ENCODE measurements at places on chromosomes 6 and 20.

DNA sequence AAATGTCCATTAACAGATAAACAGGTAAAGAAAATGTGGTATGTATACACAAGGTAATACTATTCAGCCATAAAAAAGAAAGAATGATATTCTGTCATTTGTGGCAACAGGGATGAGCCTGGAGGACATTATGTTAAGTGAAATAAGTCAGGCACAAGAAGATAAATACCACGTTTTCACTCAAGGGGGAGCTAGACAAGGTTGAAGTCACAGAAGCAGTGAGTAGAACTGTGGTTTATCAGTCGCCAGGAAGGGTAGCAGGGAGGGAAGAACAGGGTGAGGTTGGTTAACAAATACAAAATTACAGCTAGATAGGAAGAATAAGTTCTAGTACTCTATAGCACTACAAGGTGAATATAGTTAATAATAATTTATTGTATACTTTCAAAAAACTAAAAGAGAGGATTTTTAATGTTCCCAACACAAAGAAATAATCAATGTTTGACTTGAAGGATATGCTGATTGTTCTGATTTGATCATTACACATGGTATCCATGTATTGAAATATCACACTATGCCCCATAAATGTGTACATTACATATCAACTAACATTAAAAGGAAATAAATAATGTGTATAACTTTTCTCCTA is 21.1 kb downstream of the RTN4IP1 start:
- DNase-seq: peak; percentile 23

DNA sequence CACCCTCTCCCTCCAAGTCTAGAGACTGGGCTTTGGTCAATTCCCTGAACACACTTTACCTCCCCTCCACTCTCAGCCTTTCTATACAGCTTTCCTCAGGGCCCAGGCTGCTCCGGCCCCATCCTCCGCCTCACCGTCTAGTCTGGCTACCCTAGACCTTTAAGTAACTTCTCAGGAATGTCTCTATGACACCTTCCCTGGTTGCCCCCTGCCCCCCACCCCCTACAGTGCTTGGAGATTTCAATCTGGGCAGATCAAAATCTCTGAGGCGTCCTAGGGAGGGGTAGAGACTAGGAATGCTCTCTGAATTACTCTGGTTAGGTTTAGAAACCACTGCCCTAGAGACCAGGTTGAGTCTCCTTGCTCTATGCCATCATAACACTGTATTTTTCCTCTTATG is 6.1 kb downstream of the UBE2J1 start:
- no peak for DNase-seq

GRCh38 chr6:22942403-22942802 is 373.0 kb downstream of the HDGFL1 start:
- no peak for DNase-seq

- DNase-seq: peak; percentile 85
Observed at GRCh38 chr6:113856625-113857555, at the start of gene MARCKS. TSS of gene MARCKS (plus strand) at chr6:113857345. CDS start at chr6:113857746, 401 bp downstream.

GRCh38 chr6:123380257-123380656 is 256.5 kb downstream of the TRDN start:
- no peak for DNase-seq

GRCh38 chr6:105292689-105293339 is 110.1 kb downstream of the PREP start:
- DNase-seq: no peak

- no peak for DNase-seq
Observed at GRCh38 chr20:25565578-25566157, 19.7 kb downstream of the NINL start.

- DNase-seq: no peak
Observed at GRCh38 chr6:92559003-92559402, 860.4 kb downstream of the EPHA7 start.

DNA sequence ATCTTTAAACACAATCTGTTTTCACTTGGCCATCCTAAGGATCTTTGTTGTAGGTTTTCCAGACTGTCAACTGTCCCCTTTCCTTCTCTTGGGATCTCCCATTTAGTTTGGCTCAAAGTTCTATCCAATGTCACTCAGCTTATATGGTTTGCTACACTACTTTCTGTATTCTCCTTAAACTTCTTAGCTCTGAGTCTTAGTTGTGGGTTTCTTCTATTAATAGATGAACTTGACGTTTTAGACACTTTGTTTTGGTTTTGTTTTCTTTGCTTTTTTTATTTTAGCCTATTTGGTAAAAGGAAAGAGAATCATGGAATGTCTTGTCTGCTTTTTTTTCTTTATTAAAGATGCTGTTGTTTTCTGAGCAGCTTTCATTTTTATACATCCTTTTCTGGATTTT is 11.4 kb downstream of the RMND1 start:
- DNase-seq: no peak

DNA sequence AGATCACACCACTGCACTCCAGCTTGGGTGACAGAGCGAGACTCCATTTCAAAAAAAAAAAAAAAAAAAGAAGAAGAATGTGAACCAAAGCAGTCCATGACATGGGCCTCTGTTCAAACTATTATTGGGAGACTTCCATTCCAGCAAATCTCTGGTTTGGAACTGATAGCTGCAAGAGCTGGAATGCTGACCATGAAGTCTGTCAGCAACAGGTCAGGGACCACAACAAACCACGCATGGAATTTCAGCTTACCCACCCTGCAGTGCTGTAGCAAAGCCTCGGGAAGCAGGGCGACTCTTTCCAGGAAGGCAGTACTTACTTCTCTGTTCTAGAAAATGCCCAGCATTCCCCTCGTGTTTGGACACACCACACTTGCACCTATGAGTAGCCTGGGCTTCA is 34.1 kb upstream of the TBC1D7 start:
- no peak for DNase-seq

DNA sequence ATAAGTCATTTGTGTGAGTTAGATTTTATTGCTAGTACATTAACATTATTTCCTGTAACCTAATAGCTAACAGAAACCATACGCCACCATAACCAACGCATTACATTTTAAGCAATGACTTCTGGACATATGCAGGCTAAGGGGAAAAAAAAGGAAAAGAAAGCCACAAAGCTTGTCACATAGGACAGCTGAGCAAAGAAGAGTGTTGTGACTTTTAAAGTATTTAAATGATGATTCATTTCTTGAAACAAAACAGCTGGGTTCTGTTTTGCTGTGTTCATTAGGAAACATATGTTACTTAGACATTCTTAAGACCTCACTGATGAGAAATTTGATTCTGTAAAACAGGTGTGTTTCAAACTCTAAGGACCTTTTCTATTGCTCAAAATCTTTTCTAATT is 171.4 kb downstream of the COL9A1 start:
- DNase-seq: peak; percentile 9

DNA sequence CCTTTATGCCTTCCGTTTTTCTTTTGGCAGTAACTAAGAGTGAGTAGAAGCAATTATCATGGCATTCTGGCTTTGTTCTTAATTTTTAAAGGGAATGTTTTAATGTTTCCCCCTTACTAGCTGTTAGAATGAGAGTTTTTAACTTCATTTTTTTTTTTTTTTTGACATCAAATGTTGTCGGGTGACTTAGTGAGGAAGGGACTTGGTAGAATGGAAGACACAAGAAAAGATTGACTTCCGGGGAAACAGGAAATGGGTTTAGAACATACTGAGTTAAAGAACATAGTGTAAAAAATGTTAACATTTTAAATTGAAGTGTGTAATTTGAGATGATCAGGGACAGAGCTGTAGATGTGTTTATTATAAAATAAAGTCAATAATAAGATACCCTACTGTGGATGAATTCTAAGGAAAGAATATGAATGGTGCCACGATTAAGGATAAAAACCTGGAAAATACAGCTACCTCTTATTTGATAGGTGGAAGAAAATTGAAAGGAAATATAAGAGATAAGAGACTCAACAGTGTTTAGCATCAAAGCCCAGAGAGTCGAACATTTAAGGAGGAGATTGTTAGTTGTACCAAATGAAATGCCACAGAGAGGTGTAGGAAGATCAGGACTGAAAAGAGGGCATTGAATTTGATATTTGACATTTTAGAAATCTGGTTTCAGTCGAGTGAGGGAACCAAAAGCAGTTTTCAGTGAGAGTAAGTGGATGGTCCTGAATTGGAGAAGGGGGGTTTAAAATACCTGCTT is 9.4 kb downstream of the HSF2 start:
- no peak for DNase-seq

GRCh38 chr6:69958978-69959377 is 92.6 kb downstream of the COL19A1 start:
- no peak for DNase-seq

All from hepatic stellate cell (primary cell).